Foreskin fibroblast (primary cell): ENCODE measurements at places on chromosomes 16 and 17.

DNA sequence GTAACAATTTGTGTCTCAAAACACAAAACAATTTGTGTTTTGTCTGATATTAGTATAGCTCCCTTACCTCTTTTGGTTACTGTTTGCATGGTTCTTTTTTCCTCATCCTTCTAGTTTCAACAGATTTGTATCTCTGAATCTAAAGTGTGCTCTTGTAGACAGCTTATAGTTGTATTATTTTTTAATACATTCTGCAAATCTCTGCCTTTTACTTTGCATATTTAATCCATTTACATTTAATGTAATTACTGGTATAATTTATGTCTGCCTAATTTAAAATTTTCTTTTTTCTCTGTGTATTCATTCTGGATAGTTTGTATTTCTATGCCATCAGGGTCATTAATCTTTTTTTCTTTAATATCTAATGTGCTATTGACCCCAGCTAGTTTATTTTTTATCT, 9.9 kb upstream of the GNAO1 start:
- DNase-seq, result no peak

- DNase-seq, result peak; percentile 24
Observed at GRCh38 chr16:31458073-31458843, 1.0 kb upstream of the ARMC5 start.

- no peak for DNase-seq
Observed at GRCh38 chr16:89973235-89973634, 24.7 kb downstream of the DEF8 start.

- DNase-seq, result no peak
Observed at GRCh38 chr16:4548124-4548523, 8.0 kb upstream of the C16orf96 start.

DNA sequence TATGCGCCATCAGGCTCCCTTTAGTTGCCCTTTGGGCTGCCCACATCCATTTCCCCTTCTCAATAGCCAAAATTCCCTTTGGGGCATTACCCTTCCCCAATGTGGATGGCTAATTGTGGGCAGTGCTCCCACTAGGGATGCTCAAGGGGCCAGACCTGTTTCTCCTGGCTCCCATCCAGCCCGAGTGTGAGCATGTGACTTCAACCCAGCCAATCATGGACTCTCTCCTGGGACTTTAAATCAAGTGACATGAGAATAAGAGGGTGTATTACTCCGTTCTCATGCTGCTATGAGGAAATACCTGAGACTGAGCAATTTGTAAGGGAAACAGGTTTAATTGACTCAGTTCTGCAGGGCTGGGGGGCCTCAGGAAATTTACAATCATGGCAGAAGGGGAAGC, 60.9 kb upstream of the WSB1 start:
- no peak for DNase-seq

DNA sequence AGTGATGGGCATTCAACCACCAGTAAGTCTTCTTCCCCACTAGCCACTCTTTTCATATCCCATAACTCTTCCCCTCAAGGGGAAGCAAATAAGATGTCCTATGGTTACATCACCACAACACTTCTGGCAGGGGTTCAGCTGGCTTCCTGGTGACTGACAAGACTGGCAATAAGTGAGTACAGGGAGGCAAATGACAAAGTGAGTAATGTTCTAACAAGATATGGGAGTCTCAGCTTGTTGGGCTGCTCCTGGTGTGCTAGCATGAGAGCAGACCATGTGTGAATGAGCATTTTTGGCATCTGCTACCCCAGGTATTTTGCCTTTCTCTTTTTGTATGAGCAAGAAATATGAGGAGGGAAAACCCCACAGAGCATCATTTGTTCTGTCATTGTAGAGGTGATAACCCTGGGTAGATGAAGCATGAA, 9.9 kb downstream of the TMIGD1 start:
- DNase-seq, result peak; percentile 24

GRCh38 chr17:75876190-75876937, 2.0 kb downstream of the TRIM47 start:
- DNase-seq, result no peak

DNA sequence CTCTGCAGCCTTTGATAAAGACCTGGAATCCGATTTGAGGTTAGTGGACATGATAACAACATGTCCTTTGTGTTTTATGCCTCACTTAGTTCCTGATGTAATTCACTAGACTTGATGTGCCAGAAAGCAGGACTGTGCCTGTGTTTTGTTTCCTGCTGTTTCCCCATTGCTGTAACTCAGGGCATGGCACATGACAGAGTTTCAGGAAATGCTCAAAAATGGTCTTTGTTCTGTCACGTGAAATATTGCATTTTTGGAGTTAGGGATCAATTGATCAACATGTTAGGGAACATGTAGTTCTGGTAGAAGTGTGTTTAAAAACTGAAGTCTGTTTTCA, 32.8 kb downstream of the DHX38 start:
- no peak for DNase-seq

DNA sequence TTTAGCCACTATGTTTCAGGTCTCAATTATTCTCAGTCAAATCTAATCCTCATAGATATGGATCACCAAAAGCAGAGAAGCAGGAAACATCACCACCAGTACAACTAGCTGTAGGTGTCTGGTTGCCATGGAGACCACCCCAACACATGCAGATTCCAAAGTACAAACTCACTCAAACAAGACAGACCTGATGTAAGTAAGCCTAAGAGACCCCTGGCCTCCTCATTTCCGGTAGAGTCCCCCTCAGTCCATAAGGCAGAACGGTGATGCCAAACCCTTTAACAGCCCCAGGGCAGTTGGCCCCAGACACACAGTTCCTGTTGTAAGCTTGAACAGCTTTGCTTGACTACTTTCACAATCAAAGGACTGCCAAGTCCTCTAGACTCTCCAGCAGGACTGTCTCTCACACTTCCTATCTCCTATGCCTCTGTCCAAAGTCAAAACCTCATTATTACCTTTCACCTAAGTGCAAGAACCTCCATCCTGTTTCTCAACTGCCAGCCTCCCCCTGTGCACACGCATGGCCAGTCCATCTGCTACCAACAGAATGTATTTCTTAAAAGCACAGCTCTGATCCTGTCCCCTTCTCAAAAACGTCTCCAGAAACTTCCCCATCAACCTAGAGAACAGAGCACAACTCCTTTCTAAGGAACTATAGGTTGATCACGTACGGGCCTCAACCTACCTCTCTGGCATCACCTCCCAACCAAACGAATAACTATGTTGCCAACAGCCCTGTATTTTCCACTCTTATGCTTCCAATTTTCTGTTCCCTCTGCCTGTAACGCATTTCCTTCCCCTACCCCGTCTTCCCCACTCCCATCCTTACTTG, 23.9 kb downstream of the SLC39A11 start:
- peak; percentile 54 for DNase-seq
